A172 (cell line): ENCODE measurements at places on chromosomes 11 and 22. TPM values are rescaled to one million over a fixed set of nuclear protein-coding genes. Genes with fewer than 3 reads are reported as not detected.

Gene RAG1
- 0.14 and 0.34 TPM in 2 replicates for total RNA-seq

DNA sequence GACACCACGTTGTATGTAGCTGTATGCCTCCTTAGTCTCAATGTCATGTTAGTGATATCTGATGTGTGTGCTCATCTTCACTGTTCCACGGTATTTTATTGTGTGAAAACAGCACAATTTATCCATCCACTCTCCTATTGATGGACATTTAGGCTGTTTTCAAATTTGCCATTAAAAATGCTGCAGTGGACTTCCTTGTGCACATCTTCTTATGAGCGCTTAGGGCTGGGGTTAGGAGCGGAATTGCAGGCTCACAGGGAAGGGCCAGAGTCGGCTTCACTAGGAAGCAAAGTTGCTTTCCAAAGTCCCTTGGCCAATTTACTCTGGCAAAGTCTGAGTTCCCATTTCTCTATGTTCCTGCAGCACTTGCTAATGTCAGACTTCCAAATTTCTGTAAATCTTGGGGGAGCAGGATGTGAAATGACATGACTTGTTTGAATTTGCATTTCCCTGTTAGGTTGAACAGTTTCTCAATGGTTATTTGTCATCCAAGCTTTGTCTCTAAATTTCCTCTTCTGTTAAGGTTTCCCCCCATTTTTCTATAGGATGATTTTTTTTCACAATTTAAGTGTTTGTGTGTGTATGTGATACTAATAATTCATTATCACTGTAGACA, 75.4 kb downstream of the MYEOV start:
- DNase-seq = no peak

DNA sequence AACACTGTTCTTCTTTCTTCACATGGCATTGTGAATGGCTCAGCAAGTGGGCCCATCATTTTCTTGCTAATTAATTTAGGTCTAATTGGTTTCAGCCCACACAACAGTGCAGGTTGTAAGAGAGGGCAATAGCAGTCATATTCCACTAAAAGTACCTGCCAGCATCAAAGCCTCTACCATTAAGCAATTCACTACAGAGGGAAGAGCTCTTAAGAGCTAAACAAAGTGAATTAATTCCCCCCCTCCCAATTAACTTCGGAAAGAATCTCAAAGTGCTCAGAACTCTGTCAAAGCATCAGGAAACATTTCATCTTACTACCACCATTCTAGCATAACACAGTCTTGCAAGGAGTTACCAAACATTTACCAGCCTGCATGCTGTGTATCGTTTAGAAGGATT, 133.9 kb upstream of the UBASH3B start:
- no peak for DNase-seq

Gene ASPHD2
- total RNA-seq = 4.0 and 4.5 TPM in 2 replicates

Gene IGSF9B
- 0.43 and 0.57 TPM in 2 replicates for total RNA-seq

DNA sequence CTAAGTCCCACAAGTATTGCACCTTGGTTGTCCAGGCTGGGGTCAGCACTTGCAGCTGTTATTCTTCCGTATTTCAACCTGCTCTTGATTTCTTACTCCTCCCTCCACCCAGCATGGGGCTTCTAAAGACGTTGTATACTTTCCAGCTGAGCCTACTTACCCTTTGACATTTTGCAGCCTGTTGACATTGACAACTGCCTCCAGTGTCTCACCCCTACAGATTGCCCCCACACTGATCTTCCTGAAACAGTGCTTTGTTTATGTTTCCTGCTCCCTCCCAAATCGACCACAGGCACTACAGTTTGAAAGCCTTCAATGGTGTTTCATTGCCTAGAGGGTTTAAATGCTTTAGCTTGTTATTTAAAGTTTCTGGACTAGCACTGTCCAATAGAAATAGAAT, 56.6 kb downstream of the FAM83F start:
- DNase-seq = no peak

- DNase-seq = no peak
These were observed 58.8 kb downstream of the FZD4 start for GRCh38 chr11:86896441-86896841.

DNA sequence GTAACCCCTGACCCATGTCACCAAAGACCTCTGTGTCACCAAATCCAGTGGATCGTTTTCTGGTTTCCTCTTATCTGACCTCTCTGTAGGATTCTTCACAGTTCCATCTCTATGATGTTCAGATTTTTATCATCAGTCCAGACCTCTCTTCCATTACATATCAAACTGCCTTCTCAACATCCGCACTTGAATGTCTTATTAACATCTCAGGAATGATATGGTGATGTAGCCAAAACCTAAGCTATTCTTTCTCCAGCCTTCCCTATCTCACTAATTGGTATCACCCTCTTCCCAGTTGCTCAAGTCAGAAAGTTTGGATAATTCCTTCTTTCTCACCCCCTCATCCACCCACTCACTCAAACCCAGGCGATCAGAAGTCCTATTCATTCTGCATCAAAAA, 13.4 kb downstream of the APLNR start:
- no peak for DNase-seq

DNA sequence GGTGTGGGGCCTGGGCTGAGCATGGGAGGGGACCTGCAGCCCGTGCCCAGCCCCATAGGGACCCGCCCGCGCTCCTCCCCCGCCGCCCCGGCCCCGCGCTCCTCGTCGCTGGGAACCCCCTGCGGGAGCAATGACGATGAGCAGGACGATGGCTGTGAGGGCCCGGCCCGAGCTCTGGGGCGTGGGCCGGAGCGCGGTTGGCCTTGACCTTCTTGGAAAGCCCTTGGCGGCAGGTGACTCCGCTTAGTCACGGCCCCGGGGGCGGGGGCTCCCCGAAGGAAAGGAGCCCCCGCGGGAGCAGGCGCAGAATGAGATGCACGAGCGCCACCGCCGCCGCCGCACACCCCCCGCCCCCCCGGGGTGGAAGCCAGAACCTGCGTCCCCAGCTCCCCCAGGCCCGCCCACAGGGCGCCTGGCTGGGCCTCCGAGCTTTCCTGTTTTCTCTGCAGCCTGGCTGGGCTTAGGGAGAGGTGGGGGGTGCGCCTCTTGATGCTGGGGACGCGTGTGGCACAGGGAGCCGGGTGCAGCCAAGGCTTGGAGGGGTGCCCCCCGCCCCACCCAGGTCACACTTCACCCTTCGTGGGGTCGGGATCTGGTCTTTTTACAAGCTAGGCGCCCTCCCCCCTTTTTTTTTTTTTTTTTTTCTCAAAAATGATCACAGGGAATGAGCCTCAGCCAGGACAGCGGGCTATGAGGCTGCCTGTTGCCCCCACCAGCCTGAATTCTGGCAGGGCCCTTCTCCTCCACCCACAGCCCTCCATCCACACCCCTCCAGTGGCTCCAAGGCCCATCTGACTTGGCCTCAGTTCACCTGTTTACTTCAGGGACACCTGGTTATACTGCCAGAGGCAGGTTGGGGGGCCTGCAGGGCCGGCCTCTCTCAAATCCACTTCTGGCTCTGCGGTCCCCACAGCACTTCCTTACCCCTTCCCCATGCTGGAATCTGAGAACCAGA, 17.9 kb downstream of the CRELD2 start:
- DNase-seq = peak; percentile 90

DNA sequence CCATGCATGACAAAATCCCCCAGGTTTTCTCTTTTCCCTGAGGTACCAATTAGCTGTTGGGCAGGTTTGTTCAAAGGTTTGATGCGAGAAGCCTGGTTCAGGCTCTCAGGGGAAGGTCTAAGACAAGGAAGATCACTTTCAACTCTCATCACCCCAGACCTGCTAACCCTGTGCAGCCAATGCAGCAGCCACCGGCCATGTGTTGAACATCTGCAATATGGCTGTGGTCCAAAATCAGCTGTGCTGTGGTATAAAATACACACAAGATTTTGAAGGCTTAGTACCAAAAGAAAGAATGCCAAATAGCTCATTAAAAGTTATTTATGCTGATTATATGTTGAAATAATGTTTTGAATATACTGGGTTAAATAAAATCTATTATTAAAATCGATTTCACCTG, 58.5 kb downstream of the SMCO4 start:
- no peak for DNase-seq

- DNase-seq = no peak
These were observed 769.5 kb upstream of the LUZP2 start for GRCh38 chr11:23727387-23727786.

GRCh38 chr22:31504282-31504681, 7.9 kb downstream of the SFI1 start:
- peak; percentile 6 for DNase-seq

DNA sequence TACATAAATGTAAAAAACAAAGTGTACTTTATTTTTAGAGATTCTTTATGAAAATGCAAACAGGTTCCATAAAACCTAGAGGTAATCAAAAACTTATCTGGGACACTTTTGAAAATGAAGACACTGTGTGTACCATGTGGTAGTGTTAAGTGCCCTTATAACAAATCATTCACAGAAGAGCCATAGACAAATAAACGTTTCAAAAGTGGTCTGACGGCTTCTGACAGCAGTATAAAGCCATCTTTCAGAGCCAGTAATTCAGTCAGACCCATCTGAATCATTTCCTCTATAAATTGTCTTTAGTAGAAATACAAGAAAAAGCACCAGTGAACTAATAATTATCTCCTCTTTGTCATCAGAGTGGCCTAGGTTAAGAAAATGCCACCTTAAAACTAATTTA, 100.0 kb downstream of the PAX6 start:
- peak; percentile 4 for DNase-seq

Gene CCDC89
- 11.5 and 13.6 TPM in 2 replicates for total RNA-seq

- peak; percentile 87 for DNase-seq
These were observed 55.0 kb downstream of the MYH9 start for GRCh38 chr22:36332623-36333332.

DNA sequence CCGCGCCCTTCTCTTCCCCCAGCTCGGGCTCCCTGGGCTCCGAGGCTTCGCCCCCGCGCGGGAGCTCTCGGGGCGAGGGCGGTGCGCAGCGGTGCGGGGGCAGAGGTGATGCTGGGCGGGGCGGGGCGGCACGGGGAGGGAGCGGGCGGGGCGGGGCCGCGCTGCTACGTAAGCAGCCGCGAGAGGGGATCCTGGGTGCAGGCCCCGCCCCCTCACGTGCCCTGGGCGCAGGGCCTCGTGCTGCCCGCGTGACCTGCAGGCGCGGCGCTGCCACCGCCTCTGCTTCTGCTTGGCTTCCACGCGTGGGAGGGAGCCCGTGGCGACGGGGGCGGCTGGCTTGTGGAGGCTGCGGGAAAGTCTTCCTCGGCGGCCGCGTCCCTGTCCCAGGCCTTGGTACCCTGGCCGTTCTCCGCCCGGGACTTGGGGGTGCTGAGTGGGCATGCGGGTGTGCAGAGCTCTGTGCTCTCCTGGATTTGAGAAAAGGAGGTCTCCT, 132.6 kb upstream of the HSD17B12 start:
- DNase-seq = no peak

GRCh38 chr11:35967042-35967441, 23.2 kb downstream of the LDLRAD3 start:
- no peak for DNase-seq

GRCh38 chr22:41252365-41252764, 11.6 kb upstream of the CHADL start:
- no peak for DNase-seq

DNA sequence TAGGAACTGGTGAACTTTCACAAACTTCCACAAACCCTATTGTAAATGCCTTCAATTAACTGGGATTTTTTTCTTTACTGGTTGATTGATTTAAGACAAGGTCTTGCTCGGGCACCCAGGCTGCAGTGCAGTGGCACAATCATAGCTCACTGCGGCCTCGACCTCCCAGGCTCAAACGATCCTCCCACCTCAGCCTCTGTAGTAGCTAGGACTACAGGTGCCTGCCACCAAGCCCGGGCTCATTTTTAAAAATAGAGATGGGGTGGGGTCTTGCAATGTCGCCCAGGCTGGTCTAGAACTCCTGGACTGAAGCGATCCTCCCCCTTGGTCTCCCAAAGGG, 35.7 kb upstream of the POLA2 start:
- DNase-seq = no peak

DNA sequence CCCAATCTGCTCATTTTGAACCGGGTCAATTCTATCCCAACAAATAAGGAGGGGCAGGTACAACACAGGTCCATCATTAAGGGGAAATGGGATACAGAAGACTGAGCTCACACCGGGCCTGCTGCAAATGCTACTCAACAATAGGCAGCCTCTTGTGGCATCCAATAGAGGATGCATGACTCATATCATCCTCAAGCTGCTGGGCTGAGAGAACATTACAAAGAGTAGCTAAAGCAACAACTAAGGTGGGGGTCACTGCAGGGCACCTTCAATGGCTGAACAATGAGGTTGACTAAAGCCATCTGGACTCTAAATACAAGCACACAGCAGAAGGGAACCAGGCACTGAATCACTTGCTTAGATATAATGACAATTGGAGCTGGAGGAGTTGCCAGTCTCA, 130.1 kb upstream of the SYN3 start:
- DNase-seq = peak; percentile 13

Gene TUB
- 5.6 and 6.0 TPM in 2 replicates for total RNA-seq

DNA sequence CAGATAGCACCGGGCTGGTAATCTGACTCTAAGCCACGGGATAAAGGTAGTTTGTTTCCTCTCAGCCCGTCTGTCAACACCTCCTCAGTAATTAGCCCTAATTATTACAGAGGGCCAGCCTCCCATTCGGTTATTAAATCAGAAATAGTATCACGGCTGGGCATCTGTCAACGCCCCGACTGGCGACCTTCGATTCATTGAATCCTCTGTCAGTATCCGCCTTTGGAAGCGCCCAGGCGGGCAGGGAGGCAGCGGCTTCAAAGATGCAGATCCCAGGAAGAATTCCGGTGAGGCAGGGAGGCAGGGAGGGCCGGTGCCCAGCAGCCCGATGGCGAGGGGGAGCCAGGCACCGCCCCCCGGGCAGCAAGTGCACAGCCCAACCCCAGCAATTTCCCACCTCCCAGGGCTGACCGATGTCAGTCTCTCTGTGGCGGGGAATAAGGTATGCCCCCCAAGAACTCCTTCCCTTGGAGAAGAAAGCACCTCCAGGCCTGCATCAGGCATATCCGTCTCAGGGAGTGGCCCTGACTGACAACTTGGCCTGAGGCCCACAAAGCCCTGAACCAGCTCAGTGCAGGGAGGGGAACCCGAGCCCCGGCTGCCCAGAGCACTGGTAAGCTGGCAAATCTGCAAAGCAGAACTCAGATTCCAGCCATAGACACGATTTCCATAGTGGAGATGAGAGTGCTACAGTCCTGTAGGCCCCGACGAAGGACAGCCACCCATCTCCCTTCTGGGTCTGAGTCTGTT, 11.4 kb downstream of the GNB1L start:
- DNase-seq = no peak

GRCh38 chr22:41302811-41303210, 1.5 kb downstream of the ZC3H7B start:
- DNase-seq = no peak

GRCh38 chr22:20793748-20794649, 20.1 kb downstream of the SERPIND1 start:
- no peak for DNase-seq

DNA sequence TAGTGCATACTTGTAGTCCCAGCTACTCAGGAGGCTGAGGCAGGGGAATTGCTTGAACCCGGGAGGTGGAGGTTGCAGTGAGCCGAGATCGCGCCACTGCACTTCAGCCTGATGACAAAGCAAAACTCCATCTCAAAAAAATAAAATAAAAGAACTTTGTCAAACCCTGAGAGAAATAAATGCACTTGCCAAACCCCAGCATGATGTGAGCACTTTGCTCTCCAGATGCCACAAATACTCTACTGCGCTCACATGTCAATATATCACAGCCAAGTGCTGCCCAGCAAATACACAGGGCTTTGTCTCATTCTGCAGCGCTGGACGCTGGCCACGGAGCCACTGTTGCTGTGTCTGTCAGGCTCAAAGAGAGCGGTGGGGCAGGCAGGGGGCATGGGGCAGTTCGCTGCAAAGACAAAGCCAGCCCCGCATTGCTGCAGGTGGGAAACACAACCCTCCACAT, 45.1 kb downstream of the AHNAK start:
- peak; percentile 60 for DNase-seq

GRCh38 chr11:17683377-17684161, 35.8 kb upstream of the MYOD1 start:
- DNase-seq = peak; percentile 92
